ENCODE measurements at places on chromosomes 2 and 18.

DNA sequence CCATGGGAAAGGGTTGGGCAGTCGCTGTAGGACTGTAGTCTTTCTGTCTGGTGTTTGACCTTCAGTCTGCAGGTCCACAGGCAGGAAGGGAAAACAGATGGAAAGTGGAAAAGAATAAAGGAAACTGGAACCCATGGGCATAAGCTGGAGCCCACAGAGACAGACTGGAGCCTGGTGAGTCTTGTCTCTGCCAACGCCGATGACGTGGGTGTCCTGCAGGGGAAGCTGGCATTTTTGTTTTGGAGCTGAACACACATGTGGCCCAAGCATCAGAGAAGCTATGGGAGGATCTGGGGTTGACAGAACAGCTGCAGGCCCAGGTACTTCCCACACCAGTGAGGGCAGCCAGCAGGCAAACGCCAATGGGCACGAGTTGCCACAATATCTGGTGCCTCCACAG lies 28.2 kb upstream of the SOCS6 start:
- no peak for DNase-seq

GRCh38 chr2:203040966-203041521 lies 26.4 kb downstream of the NBEAL1 start:
- DNase-seq: no peak

DNA sequence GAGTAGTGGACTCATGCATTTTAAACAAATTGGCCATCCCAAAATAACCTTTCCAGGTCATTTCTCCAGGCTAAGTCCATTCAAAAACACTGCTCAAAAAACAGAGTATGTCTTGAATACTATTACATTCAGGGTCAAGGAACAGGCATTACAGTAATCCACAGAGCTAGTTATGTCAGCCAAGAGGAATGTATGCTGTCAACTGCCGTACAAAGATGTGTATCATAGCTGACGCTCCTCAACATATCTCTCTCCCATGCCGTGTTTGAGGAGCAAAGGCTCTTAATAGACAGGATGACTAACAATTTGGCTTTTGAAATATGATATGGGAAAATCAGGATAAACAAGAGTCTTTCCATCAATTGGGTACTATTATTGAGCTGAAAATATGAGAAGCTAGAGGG lies 68.8 kb upstream of the KCTD1 start:
- no peak for DNase-seq

GRCh38 chr18:7535436-7536205 lies 31.5 kb upstream of the PTPRM start:
- no peak for DNase-seq

GRCh38 chr2:3523551-3524041 lies 4.3 kb upstream of the ADI1 start:
- no peak for DNase-seq

DNA sequence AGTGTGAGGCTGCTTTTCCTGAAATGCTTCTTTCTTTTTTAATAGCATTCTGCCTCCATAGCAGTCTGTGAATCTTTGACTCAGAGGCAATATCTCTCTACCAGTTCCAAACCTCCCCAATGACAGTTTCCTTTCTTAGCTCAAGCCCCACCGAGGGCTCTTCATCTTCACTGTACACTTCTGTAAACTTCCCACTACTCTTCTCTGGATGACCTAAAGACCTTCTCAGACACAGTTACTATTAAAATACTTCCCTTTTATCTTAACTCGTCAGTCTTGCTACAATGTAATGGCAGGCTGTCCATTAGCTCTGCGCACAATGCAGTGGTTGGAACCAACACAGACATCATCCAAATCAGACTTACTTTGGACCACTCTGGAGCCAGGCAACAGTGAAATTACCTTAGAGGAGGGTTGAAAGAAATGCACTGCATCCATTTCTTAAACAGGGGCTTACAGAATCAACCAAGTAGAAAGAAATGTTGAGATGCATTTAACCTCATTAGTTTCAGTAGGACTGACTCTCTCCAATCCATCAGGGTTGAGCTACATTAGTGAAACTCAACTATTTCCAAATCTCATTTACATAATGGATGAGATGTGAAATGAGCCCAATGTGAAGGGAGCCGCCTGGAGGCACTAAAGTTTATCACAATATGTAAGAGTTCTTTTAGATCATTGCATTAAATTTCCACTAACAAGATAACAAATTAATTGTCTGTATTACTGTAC lies 343.8 kb downstream of the SETBP1 start:
- no peak for DNase-seq

- DNase-seq: no peak
Observed at GRCh38 chr2:178478130-178478438, 316 bp downstream of the FKBP7 start.

DNA sequence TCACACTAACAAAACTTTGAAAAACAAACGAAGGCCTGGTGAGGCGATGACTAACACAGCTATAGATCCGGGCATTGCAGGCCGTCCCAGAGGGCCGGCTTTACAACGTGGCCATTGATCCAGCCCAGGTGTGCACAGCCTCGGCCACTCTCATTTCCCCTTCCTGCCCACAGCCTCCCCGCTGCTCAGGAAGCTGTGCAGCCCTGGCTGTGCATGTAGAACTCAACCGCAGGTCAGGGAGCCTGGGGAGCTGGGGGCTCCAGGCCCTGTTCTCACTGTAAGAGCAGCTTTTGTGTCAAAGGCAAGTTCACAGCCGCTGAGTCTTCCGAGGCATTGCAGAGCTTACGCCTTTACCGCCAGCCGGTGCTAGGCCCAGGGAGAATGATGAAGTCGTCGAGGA lies 87.2 kb downstream of the LONRF2 start:
- DNase-seq: no peak

DNA sequence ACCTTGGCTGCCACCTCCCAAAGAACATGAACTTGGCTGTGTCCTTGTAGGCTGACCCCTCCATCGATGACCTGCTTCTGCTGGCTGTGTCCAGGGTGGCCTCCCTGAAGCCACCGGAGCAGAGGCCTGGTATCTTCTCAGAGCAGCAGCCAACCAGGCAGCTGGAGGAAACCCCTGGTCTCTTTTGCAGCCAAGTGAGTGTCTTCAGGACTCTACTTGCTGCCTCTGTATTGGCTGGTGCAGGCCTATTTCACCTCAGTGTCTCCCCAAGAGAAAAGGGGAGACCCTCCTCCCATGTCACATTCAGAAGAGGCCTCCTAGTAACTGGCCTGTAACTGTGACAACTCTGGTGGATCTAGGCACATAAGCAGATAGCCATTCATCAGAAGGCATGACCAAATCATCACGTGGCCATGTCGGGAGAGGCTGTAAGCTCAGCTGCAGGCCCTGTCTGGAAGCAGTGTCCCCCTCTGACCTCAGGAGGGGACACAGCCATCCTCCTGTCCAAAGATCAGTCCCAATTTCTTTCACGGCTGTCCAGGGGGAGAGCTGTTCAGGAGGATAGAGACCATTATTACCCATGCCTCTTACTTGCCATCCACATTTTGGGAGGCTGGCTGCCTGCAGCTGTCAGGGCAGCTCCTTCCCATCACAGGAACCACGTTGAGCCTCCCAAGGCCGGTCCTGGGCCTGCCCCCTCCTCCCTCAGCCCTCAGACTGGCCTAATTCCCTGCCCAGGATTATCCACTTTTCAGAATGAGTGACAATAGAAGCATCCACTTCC lies 20.9 kb upstream of the ROCK2 start:
- DNase-seq: no peak

- DNase-seq: no peak
Observed at GRCh38 chr2:98935111-98935770, 784 bp downstream of the CRACDL start.

GRCh38 chr2:131641414-131642206 lies 113.9 kb downstream of the CCDC74A start:
- DNase-seq: no peak

GRCh38 chr2:19216676-19217602 lies 141.5 kb downstream of the OSR1 start:
- no peak for DNase-seq

- no peak for DNase-seq
Observed at GRCh38 chr2:8328217-8328616, 353.6 kb upstream of the ID2 start.

DNA sequence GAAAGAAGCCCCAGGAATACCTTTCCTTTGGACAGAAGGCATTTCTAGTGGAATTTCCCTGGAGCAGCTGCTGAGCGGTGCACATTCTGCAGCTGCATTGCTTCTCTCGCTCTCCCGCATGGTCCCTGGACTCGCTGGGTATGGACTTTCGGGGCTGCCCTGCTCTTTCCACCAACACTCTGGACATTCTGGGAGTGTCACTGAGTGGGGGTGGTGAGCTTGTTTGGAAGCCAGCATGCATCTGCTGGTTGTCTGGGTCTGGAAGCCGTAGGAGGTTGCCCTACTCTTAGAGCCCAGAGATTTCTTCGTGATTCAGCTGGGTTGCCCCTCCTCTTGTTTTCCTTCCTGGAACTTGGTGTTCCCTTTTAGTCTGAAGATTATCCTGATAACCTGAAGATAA lies 52.6 kb downstream of the TWIST2 start:
- no peak for DNase-seq

DNA sequence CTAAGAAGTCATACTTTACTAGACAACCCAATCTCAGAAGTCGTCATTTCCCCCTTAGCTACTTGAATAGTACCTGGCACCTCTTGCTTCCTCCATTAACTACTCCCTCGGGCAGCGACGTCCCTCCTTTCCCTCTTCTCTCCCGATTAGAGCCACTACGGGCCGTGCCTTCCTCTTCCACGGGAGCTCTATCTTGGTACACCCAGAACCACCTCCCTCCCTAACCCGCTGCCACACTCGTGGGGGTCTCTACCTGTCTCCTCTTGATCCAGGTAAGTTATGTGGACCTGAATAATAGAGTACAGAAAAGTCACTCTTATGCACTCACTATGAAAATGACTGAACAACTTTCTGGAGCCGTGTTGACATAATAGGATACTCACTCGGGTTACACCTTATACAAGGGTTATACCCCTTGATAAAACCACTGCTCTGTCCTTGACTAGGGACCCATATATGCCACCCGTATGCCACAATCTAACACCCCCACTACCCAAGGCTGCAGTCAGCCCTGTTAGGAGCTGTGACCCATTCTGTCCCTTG lies 595 bp upstream of the HDHD2 start:
- DNase-seq: peak; percentile 27

DNA sequence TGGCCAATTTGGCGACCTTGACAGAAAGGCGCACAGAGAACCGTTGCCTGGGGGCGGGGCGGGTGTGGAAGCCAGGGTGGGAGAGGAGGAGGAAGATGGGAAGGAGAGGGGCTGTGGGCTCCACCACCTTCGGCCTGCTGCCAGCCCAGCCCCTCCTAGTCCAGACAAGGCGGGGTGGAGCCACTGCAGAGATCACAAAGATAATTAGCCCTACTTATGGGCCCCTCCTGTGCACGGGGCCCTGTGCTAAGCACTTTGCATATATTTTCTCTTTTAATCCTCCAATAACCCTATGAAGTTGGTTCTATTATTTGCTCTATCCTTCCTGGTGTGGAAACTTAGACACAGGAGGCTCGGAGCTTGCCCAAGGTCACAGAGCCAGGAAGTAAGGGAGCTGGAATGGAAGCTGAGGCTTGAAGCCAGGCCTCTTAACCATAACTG lies 13.7 kb upstream of the ECEL1 start:
- DNase-seq: no peak

Measured in nucleus accumbens (tissue), 56 donors.